NCI-H1092 treated with DMSO at 0.1 percent for 48 hours (cell line): ENCODE measurements at places on chromosomes 12 and 14.
A peak's percentile ranks its signal among the peaks of the same experiment; 100 is the strongest.

DNA sequence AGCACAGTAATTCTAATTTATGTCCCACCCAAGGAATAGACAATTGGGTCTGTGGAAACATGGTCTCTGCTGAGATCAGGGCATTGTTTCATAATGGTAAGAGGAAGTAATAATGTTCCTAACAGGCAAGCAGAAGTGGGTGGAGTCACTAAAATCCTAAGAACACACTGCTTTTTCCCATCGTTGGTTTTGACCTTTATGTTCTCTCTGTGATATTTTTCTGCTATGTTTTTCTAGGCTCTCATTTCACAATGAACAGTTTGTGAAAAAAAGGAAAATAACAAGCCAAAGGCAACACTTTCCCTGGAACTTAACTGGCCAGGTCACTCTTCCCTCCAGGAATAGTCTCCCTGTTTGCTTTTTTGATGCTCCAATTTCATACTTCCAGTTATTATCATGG is 80.6 kb upstream of the OVCH1 start:
- no peak for DNase-seq

DNA sequence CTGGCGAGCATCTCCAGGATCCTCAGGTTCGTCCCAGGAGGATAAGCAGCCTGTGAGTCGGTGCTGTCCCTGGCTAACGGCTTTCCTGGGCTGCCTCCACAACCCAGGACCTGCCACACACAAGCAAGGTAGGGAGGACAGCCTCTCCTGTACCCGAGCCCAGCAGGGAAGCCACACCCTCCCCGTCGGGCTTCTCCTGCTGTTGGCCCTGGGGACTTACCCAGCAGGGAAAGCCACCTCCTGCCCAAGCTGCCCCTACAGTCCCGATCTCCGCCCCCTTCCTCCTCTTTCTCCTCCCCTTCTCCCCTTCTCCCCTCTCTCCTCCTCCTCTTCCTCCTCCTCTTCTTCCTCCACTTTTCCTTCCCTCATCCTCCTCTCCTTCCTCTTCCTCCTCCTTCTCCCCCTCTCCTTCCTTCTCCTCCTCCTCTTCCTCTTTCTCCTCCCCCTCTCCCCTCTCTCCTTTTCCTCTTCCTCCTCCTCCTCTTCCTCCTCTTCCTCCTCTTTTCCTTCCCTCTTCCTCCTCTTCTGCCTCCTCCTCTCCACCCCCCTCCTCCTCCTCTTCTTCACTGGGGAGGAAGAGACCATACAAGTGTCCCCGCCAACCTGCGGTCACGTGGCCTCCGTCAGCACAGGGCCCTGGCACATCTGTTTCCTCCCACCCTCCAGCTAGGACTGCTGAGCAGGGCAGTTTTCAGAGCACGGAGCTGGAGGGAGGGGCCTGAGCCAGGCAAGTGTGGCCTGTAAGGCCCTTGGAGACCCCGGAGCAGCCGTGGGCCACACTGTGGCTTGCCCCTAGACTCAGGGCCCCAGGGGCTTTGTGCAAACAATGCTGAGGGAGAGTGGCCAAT is 17.3 kb upstream of the RFLNA start:
- DNase-seq: no peak

DNA sequence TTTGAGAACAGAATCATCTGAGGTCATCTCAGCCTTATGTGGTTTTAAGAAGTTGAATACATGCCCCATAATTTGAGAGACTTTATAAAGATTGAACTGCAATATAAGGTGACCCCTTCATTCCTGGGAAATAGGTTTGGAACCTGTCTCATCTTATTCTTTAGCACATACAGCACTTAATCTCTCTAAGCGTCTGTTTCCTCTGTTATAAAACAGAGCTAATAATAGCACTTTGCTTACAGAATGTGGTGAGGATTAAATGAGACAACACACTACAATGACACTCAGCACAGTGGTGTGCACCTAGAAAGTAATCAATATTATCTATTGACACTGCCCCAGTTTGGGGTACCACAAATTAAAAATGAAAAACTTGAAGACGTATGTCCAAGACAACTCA is 102.1 kb downstream of the DUSP6 start:
- no peak for DNase-seq

DNA sequence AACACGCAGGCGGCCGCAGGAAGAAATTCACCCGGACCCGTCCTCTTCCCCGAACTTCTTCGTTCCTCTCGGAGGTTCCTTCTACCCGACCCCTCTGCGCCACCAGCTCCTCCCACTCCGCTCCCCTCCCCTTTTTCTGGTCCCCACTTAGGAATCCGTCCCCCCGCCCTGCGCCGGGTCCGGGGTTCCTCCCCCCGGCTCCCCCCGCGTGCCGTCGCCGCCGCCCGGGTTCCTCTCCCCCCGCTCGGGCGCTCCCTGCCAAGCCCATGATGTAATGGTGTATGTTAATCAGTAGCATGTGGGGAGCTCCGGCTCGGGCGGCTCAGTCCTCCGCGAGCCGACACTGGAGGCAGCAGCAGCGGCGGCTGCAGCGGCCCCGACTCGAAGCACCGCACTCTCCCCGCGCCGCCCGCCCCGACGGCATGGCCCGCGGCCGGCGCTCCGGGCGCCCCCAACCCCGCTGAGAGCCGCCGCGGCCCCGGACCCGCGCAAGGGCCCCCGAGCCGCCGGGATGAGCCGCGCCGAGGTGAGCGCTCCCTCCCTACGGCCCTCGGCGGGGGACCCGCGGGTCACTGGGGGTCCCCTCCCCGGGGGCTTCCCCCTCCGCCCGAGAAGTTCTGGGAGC is 1.0 kb upstream of the SAMD4A start:
- peak; percentile 31 for DNase-seq

- DNase-seq: no peak
These were observed 223.2 kb downstream of the KTN1 start for GRCh38 chr14:55802986-55803872.

- no peak for DNase-seq
These were observed 344.9 kb downstream of the FSCB start for GRCh38 chr14:44162197-44162596.

GRCh38 chr14:56687123-56687522 is 107.5 kb downstream of the TMEM260 start:
- no peak for DNase-seq

- no peak for DNase-seq
These were observed 629 bp upstream of the TTC7B start for GRCh38 chr14:90816681-90817436.

DNA sequence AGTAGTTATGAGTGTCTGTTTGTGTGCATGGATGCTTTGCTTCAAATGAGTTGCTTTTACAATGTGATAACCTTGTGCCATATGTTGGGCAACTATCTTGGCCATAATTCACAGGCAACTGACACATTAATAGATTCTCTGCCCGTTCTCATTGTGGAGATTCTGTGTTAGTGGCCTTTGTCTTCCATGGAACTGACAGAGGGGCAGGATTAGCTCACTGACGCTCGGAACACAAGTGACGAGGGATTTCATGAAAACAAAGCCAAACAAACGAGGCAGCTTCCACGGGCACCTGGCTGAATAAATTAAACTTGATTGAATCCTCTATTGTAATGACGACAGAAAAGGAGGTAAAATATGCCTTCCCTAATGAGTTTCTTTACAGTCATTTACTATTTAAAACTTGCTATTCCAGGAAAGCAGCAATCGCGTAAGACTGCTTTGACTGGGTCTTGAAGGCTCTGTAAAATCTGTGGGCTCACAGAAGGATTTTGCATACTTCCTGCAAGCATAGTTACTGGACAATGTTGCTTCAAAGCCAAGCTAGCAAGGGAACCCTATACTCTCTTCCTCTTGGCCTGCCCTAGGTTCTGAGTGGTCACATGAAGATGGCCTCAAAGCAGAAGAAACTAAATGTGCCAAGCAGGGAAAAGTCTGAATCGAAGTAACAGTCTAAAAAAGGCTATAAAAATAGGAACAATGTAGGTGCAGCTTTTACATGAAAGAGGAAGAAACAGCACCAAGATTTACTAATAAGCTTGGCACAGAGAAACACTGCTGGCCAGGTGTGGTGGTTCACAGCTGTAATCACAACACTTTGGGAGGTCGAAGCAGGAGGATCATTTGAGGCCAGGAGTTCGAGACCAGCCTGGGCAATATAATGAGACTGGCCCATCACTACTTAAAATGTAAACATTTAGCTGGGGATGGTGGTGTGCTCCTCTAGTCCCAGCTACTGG is 28.1 kb upstream of the SINHCAF start:
- peak; percentile 32 for DNase-seq

- peak; percentile 33 for DNase-seq
These were observed 412 bp upstream of the SNW1 start for GRCh38 chr14:77761205-77761931.

GRCh38 chr12:94272280-94272679 is 123.9 kb downstream of the PLXNC1 start:
- DNase-seq: no peak

DNA sequence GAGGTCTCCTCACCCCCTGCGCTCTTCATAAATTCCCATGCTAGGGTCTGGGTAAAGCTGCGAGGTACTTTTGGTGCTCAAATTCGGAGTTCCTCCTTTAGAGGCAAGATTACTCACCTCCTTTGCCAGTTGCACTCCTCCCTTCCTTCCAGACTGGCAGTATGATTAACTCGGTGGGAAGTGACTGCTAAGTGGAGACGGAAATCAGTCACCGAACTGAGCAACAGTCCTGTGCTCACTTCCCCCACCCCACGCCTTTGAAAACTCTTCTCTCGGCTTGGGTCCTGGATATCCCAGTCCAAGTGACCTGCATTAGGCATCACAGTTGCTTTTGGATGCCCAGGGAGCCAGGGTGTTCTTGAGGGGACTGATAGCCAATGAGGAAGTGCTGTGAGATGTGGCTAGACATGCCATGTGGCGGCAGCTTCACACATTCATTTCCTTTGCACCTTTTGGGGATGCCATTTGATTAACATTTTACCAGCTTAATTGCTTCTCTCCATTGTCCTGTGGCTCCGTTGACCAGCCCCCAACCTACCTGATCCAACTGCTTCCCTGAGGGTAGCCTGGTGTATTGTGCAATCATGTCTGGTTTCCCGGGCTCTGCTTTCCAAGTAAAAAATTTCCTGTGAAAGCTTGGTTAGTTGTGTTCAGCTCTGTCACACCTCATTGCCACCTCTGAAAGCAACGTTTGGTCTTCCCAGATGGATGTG is 840 bp downstream of the PNP start:
- peak; percentile 81 for DNase-seq

GRCh38 chr12:122368361-122369073 is 54.0 kb downstream of the CLIP1 start:
- peak; percentile 19 for DNase-seq

DNA sequence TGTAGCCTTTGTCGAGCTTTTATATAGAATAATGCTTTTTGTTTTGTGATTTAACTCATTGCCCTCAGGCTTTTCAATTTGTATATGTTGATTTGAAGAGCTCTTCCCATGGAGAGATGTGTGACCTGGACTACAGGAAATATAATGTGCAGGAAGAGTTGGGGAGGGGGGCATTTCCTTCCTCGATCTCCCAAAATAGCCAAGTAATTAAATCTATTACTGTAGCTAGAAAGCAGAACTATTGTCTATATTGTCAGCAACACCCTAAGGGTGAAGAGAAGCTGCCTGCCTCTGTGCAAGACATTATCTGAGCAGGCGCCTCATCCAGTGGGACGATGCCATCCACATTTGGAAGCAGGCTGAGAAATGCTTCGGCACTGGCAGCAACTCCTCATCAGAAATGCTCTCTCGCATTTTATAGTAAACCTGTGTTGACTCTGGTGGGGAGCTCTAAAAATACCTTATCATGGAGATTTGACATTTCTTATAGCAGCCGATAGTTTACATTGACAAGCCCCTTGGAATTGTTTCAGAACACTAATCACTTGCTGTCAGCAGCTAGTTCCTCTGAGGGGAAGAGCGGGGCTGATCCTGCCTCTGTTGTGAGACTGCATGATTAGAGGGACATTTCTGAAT is 392.5 kb upstream of the RGS6 start:
- no peak for DNase-seq

DNA sequence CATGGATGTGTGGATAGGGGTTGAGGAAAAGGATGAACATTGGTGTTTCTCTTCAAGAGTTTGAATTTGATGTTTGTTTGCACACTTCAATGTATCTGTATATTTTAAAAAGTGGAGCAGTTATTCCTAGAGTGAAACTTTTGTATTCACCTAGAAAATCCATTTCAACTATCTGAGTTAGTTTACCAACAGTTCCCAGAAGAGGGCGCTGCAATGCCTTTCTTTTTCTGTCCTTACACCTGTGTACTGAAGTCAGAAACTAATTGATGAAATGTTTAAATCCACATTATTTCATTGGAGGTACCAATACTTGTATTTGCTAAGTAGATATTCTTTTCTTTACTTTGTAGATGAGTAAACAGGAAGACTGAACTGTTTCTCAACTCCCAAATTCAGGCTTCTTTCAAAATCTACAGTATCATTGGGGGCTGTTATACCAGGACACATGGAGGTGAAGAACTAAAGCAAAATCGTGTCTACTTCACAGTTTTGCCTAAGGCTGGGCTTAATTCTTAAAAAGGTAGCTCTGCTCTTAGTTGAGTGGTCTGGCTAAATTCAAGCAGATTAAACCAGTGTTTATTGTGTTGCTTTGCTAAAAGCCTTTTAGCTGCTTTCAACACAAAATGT is 26.6 kb upstream of the KLRB1 start:
- peak; percentile 3 for DNase-seq

DNA sequence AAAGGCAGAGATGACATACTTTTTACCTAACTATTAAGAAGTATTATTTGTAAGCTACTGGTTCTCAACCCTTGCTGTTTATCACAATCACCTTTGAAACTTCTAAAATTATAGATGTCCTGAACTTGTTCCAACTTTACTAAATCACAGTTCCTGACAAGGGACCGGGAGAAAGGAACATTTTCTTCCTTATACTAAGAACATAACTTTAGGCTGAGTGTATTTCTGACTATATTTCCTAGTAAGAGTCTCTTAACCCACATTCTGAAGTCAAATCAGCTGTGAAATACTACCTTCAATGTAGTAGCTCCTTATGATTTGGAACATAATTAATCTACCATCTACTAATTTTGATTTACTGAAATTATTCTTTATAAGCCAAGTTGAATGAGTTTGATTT is 80.2 kb downstream of the BAZ1A start:
- DNase-seq: no peak

- no peak for DNase-seq
These were observed 223.2 kb downstream of the PPM1H start for GRCh38 chr12:62711631-62712241.

DNA sequence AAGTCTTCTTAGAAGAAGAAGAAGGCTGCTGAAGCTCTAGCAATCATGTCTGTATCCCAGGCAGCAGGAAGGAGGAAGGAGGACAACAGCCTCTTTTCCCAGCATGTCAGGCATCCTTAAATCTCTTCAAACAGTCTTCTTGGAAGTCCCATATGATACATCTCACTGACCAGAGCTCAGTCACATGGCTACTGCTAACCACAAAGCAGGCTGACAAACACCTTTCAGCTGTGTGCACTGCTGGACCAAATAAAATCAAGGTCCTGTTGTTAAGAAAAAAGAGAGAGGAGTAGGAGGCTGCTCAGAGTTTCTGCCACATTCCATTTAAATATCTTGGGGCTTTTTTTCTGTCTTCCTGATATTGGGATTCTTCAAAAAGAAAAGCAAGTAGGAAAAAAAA is 203.4 kb upstream of the PELI2 start:
- DNase-seq: no peak

GRCh38 chr14:101761032-101761880 is at the start of gene PPP2R5C:
Gene PPP2R5C, plus strand, starts transcription at chr14:101761709. Its CDS starts 185 bp downstream, at chr14:101761894.
- peak; percentile 70 for DNase-seq
